CD8-positive, alpha-beta memory T cell (primary cell): ENCODE measurements at places on chromosomes 2 and 18.

- DNase-seq = no peak
These were observed 5.8 kb downstream of the TSHZ1 start for GRCh38 chr18:75216212-75216910.

GRCh38 chr2:152443771-152444170, 108.8 kb downstream of the FMNL2 start:
- no peak for DNase-seq

- DNase-seq = no peak
These were observed 107.1 kb downstream of the NDUFA10 start for GRCh38 chr2:239917957-239918481.

DNA sequence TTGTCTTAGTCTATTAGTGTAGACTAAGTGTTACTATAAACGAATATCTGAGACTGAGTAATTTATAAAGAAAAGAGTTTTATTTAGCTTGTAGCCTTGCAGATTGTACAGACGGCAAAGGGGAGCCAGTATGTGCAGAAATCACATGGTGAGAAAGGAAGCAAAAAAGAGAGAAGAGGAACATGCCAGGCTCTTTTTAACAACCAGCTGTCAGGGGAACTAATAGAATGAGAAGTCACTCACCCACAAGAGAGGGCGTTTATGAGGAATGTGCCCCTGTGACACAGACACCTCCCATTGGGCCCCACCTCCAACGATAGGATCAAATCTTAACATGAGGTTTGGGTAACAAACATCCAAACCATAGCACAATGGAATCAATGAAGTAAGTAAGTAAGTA, 20.6 kb upstream of the ZNF804A start:
- DNase-seq = no peak

DNA sequence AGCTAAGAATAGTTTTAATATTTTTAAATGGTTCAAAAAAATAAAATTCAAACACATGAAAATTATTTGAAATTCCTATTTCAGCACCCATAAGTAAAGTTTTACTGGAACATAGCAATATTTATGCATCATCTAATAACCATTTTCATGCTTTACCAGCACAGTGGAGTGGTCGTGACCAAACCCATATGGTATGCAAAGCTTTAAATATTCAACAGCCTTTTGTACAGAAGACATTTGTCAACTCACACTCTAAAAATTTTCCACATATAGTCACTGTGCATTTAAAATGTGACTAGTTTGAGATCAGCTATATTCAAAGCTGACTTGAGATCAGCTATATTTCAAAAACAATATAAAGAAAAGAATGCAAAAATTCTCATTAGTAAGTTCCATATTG, 46.2 kb downstream of the PUM2 start:
- no peak for DNase-seq

- DNase-seq = no peak
These were observed 132.8 kb upstream of the CTDP1 start for GRCh38 chr18:79546781-79547272.

DNA sequence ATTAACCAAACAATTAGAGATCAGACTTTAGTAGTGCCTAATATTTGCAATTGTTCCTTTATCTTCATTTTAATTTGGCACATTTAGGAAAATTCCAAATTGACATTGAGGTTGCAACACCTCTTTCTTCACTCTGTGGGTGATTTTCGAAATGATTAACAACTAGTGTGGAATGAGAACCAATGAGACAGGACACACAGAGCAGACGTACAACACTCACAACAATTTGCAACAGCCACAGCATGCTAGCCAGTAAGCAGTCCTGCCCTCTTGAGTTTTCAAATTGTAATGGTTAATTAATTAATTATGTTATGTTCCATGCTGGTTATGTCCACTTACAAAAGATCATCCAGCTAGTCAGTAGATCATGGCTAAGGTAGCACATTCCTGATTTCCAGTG, 339.3 kb downstream of the LRP1B start:
- no peak for DNase-seq

DNA sequence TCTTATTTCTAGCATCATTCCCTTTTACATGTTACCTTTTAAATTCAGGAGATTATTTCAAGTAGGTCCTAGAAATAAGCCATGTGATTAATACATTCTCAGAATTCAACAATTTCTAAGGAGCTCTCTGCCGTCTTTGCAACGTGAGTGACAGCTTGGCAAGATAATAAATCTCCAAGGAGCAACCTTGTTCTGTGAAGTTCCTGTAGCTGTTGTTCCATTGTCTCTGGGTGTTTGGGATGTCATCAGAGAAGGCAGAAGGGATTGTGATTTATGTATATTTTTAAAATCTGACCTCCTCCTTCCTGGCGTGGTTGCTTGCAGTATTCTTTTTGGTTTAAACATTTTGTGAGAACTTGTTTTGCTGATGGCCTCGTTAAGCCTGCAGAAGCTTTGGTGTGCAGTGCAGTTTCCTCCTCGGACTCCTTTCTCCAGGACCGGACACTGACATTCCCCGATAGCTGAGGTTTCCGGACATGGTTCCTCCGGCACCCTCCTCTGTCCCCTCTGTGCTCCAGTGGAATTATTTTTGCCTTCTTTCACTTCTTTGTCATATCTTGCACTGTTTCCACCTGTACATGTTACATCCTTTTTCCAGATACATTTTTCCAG, 33.7 kb downstream of the RAMP1 start:
- no peak for DNase-seq

GRCh38 chr2:107569496-107569895, 257.2 kb upstream of the RGPD4 start:
- no peak for DNase-seq

DNA sequence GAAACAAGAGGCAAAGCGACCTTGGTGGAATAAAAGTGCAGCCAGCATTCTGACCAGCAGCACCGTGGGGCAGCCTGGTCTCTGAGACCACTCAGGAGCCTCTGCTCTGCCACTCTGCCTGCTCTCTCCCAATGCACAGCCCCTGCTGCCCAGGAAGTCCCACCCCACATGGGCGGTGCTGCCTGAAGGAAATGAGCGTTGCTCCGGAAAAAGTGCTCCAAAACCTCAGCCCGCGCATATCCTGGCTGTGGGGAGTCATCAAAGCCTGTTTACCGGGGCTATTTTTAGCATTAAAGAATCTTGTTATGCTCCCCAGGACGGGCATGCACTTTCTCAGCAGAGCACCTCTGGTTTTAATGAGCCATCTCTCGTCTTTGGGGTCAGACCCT, 54.5 kb downstream of the EPAS1 start:
- DNase-seq = peak; percentile 66
